ENCODE measurements at places on chromosomes 2 and 18.

DNA sequence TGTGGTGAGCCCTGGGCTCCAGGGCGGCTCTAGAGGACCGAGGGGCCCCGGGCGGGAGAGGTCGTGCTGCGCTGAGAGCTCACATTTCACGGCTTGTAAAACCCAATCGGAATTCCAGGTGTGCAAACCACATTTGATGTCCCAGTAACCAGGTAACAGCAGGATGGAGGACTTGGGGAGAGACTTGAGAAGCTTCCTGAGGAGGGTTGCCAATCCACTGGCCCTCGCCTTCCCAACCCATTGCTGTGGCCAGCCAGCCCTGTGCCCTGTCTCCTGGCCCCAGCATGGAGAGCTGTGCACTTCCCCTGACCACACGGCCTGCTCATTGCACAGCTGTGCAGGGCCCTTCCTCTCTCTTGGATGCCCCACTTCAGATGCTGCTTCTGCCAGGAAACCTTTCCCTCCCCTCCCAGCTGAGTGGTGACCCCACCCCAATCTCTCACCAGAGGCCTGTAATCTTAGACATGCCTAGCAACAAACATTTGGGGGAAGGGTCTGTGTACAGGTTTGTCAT, 39.6 kb downstream of the ASB1 start:
- ATAC-seq = no peak

DNA sequence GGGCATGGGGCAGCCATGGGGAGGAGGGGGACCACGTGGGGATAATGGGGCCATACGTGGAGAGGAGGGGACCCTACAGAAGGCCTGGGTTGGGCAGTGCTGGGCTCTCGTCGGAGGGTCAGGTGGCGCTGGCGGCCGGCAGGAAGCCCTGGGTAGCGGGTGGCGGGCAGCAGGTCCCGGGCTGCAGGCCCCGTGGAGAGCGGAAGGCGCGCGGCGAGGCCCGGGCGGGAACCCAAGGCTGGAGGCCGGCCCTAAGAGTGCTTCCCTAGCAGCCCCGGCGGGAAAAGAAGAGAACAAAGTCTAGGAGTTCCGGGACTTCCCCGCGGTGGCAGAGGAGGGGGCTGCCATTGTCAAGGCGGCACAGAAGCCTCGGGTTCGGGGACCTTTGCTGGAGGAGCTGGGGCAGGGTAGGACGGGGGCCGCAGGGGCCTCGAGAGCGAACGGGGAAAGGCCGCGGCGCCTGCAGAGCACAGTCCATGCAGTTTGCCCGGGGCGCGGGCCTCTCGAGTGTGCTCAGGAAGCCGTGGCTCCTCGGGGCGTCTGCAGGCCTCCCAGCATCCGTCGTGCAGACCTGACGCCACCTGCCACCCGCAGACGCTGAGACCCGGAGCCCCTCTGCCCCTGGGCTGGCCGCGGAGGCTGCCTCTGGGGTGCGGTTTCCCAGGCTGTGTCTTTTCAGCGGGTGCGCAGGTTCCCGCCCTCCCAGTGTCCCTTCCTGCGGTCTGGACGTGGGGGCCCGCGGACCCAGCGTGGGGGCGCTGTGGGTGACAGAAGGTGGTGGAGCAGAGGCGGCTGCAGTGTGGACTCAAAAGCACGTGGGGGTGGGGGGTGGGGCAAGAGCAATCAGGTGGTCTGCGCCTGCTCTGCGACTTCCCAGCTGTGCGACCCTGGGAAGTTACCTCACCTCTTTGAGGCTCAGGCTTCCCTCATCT, 19.4 kb upstream of the NCL start:
- ATAC-seq = peak; percentile 32

GRCh38 chr2:121480826-121481225, 49.9 kb upstream of the RNU4ATAC start:
- ATAC-seq = no peak

DNA sequence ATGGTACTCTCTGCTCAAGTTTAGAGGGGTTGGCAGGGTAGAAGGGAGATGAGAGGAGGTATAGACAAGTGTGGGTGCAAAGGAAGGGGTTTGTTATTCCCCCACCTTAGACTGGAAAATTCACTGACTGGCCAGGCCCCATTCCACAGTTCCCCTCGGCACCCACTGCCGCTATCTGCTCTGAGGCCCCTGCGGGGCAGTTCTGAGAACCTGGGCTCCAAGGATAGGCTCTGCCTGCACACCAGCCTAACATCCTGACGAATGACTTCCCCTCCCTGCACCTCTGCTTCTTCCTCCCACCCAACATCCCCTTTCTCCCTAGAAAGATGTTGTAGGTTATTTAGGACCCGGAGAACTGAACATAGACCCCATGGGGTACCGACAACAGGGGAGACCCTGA, 303.9 kb upstream of the HDAC4 start:
- no peak for ATAC-seq

DNA sequence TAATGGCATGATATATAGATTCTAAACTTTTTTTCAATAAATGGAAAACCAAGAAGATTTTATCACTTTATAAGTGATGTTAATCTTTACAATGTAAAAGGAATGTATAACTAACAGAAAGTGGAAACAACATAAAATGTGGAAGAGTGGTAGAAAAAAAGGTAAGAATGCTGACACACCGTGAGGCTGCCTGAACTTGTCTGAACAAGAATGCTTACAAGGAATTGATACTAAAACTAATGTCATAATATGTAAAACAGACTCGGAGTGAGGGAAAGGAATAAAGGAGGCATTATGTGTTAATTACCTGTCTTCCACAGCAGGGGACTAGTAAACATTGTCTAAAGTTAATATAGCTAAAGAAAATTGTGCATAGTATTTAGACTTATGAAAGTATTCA, 958.8 kb upstream of the TMEFF2 start:
- no peak for ATAC-seq

DNA sequence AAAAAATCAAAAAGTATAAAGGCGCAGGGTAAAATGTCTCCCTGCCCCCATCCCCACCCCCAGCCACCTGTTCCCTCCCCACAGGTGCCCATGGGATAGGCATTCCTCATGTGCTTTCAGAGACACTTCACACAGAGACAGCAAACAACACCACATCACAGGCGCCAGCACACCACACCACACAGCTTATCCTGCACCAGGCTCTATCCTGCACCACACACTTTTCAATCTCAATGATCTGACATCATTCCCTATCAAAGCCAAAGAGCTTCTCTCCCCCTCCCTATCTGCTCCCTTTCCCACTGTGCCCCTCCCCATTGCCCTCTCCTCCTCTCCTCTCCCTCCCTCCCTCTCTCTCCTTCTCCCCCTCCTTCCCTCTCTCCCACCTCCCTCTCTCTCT, 15.5 kb downstream of the FAM178B start:
- ATAC-seq = no peak

GRCh38 chr2:178704876-178705275, 102.3 kb downstream of the TTN start:
- no peak for ATAC-seq

GRCh38 chr2:5379811-5380210, 312.4 kb upstream of the SOX11 start:
- ATAC-seq = no peak

- ATAC-seq = peak; percentile 52
Observed at GRCh38 chr2:241941691-241942301, 72.3 kb downstream of the RTP5 start.

GRCh38 chr2:12731701-12732280, 15.1 kb downstream of the TRIB2 start:
- ATAC-seq = no peak

- ATAC-seq = no peak
Observed at GRCh38 chr2:126719191-126719832, 63.4 kb downstream of the GYPC start.

GRCh38 chr2:21415234-21415633, 291.5 kb downstream of the TDRD15 start:
- ATAC-seq = no peak
